ENCODE measurements at places on chromosomes 5 and 9. TPM values are rescaled to one million over a fixed set of nuclear protein-coding genes. Genes with fewer than 3 reads are reported as not detected.

DNA sequence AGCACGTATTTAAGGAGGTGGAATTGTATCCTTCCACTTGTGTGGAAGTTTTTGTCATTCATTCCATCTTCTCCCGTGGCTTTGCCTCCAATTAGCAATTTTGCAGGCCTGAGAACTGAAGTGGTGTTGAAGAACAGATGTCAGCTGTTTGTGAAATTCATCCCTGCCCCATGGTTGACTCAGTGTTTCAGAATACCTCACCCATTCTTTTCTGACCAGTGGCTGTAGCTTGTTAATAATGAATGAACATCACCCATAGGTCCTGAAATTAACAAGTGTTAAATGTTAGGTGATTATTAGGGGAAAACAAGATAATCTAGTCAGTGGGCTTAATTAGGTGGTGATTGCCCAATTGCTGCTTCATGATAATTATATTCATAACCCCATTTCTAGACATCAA lies 11.7 kb downstream of the ZNF462 start:
- no peak for DNase-seq

GRCh38 chr9:90734631-90735030 lies 67.0 kb upstream of the SYK start:
- DNase-seq, result no peak

DNA sequence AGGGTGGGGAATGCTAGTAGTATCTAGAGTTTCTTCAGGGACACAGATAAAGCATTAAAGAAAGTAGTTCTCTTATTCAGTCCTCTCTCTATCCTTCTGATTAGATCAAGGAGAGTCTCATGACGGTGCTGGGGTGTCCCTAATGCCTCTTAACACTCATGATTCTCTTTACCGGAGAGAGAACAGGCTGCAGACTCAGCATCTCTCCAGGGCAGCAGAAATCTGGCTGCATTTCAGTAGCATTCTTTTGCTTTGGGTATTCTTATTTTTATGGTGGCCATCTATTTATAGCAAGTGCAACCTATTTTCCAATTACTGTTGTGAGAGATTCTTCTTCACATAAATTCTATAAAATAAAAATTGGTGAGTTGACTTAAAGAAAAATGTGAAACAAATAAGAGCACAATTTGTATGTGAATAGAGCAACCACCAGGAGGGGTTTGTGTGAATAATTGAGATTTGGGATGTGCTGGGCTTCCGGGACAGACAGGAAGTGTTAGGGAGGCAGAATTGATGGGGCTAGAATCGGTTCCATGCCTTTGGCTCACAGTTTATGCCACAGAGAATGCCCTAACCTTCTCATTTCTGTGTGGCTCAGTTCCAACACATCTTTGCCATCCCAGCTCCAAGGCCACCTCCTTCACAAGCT lies 23.8 kb upstream of the BOD1 start:
- no peak for DNase-seq

SLC6A3 gene
- polyA plus RNA-seq, result not detected

GRCh38 chr5:141306630-141307029 lies 2.8 kb upstream of the SLC25A2 start:
- DNase-seq, result no peak

LRRC19 gene
- 0.11 TPM for polyA plus RNA-seq

KIAA1958 gene
- polyA plus RNA-seq, result 2.8 TPM

F12 gene
- polyA plus RNA-seq, result 9.5 TPM

- DNase-seq, result no peak
These were observed 67.2 kb upstream of the TSLP start for GRCh38 chr5:111004291-111004690.

PCDHA4 gene
- not detected for polyA plus RNA-seq

TMEM232 gene
- 1.2 TPM for polyA plus RNA-seq

CSF1R gene
- 0.61 TPM for polyA plus RNA-seq

DNA sequence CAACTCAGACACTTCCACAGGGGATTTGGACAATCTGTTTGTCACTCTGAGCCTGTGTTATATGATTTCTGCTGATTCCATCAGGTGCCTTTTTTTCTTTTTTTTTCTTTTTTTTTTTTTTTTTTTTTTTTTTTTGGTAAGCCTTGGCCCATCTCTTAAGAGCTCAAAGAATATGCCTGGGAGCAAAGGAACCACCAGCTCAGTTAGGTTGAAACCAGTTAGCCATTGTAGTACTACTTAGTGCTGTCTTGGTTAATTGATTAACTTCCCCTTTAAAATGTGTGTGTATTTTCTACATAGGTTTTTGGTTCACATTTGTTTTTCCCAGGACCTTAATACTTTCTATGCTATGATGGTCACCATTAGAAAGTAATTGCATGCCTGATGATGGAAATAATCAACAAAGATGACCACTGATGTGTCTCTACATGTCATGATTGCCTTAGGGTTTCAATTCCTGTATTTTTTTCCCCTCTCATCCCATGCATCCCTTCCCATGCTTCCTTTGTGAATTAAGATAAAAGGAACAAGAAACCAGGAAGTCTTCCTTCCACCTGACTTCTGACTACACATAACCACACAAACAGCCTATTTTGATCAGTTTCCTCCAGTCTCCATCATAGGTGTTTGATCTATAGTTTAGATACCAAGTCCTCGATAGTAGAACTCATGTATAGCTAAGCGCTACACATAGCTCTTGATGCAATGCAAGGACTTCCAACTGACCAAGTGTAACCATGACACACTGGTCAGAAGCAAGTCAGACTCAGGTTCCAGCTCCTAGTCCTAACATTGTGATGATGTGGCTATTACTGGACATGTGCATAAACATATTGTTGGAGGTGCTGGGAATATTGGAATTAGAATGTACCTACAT lies 306.1 kb downstream of the EFNA5 start:
- peak; percentile 32 for DNase-seq

TMEM215 gene
- not detected for polyA plus RNA-seq

DNA sequence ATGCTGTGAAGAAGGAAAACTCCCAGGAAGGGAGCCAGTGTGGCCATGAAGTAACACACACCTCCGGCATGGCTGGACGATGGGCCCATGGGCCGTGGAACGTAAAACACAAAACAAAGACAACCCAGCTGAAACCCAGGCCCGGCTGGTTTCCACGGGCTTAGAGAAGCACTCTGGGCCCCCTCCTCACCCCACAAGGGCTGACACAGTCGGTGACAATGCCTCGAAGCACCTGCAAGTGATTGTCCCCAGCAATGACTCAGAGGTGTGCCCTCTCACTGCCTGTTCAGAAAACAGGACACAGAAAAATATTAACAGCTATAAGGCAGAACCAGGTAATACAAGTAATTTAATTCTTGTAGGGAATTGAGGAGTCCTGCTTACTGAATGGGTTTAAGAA lies 135.3 kb downstream of the ROR2 start:
- no peak for DNase-seq

- no peak for DNase-seq
These were observed 8.6 kb downstream of the TEK start for GRCh38 chr9:27117489-27118135.

C6 gene
- not detected for polyA plus RNA-seq

DNA sequence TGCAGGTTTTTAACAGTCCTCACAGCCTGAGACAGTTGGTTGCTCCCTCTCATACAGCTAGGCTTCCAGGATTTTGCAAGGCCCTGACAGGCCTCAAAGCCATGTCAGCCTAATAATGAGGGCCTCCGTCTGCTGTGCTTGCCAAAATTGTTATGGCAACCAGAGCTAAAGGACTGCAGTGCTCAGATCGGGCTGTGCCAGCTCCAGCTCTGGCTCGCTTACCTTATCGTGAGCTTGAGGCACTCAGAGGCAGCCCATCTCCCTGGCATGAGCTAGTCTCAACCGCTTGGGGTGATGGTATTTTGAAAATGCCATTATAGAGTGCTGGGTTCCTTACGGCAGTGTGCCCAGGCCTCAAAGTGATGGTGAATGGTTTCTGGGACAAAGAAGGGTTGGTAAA lies 8.4 kb downstream of the MTAP start:
- no peak for DNase-seq

GRCh38 chr5:36305571-36306326 lies 4.0 kb upstream of the RANBP3L start:
- DNase-seq, result no peak

DNA sequence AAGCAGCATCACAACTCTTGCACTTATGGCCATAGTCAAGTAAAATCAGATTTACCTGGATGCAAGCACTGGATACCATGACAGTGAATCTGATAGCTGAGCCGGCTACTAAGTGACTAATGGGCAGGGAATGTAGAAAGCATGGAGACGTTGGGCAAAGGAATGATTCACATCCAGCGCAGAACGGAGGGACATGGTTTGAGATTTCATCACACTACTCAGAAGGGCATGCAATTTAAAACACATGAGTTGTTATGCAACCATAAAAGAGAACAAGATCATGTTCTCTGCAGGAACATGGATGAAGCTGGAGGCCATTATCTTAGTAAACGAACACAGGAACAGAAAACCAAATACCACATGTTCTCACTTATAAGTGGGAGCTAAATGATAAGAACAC lies 169.1 kb upstream of the PIK3R1 start:
- DNase-seq, result no peak

GRCh38 chr5:76641514-76642120 lies 18.4 kb upstream of the F2RL2 start:
- peak; percentile 15 for DNase-seq

GRCh38 chr9:27367921-27368315 lies 71.0 kb upstream of the EQTN start:
- DNase-seq, result no peak

DNA sequence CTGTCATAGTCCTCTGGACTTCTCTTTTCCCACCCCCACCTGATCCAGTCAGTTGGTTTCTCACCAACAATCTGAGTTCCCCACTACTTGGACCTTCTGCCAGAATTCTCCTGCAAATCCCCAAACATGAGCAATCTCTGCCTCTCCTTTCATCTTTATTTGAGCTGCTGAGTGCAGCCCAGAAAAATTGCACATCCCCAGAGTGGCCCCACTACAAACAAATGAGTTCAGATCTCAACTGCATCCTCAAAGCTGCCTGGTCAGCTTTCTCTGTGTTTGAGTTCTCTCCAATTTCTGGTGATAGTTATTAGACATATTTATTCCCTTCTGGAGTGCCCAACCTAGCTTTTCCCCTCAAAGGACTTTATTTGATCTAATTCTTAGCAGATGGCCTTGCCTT lies 102.2 kb downstream of the PSAT1 start:
- no peak for DNase-seq

CDO1 gene
- 0.10 TPM for polyA plus RNA-seq

- no peak for DNase-seq
These were observed 71.9 kb downstream of the CDK5RAP2 start for GRCh38 chr9:120507936-120508510.

- DNase-seq, result no peak
These were observed 3.8 kb upstream of the MAN2A1 start for GRCh38 chr5:109685916-109686315.

GRCh38 chr9:35714579-35715252 lies 17.3 kb downstream of the TLN1 start:
- no peak for DNase-seq

DNA sequence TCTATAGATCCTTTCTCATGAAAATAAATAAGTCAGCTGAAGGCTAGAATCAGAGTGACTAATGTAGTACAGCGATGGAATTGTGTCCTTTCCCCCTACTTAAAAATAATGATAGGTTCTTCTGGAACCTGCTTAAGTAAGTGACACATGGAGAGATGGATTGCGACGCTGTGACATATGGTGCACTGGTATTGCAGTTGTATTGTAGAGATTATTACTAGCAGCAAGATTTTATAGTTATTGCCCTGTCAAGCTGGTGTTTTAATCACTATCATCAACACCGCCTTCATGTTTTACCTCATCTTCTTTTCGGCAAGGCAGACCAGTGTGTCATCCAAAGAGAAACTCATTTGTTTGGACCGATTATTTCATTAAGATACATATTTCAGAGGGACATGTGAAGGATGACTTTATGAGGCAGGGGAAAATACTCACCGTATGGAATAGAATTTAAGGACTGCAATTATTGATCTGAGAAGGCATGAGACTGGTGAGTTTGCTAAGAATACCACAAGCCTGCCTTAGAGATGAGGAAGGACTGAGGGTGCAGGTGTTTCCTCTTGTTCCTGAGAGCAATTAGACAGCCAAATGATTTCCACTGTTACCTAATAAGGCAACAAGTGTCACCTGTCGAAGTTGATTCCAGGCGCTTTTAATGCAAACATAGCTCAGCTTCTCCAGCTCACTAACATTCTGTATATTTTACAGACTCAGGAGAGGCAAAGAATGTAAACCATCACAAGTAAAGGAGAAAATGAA lies 1855.5 kb downstream of the MAT2B start:
- DNase-seq, result no peak

DNA sequence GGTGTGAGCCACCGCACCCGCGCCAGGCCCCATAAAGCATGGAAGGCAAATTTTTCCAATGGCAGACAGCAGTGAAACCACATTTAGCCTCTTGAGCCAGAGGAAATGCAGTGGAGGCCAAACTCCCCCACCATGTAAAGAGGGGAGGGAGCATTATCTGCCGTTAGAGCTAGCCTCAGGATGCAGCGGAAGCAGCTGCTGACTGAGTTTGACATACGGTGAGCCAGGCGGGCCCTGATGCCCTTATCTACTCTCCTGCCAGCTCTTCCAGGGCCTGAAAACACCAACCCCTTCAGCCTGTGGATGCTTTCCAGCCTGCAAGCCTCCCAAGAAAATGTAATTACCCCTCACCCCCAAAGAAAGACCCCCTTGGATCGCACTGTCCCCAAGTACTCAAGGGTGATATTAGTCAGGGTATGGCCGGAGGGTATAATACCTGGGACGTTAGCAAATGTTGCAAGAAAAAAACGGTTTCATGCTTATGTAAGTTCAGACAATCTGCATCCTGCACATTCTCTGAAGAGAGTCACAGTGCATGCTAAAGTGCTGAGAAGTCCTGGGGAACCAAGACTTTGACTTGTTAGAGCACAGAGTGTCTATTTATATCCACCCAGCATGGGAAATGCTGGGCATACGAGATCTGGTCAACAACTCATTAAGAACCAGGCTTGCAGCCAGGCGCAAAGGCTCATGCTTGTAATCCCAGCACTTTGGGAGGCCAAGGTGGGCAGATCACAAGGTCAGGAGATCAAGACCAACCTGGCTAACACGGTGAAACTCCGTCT lies 11.3 kb upstream of the GGTA1 start:
- DNase-seq, result no peak

All from GM12878 (cell line).